H7 (cell line): ENCODE measurements at places on chromosomes 4 and X. TPM values are rescaled to one million over a fixed set of nuclear protein-coding genes. Genes with fewer than 3 reads are reported as not detected.

Gene FRG2
- total RNA-seq = 0.18 TPM in 1 of 2 replicates, not detected in the other

Gene TXK
- total RNA-seq = not detected in 2 replicates

Gene HHIP
- total RNA-seq = 0.07 and 0.52 TPM in 2 replicates

DNA sequence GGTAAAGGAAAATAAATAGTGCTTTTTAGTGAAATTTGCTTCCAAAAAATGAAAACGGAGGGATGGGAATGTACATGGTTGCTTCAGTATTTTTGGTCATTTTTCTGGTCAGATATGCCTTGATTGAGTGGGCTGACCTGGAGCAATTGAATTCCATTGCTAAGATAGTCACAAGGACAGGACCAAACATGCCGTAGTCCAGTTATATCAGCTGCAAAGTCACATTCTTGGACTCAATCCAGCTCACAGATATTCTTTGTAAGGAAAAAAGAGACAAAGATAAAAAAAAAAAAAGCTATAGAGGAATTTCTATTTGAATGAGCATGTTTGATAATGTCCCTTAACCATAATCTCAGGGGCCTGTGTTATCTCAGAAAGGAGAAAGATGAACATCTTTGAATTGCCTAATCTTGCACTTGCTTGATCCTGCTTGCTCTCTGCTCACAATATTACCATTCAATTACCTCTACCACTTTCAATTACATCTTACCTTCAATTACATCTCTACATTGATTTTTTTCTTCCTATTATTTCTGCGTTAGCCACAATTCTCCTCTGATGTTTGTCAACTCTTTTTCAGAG, 75.4 kb upstream of the PACRGL start:
- no peak for DNase-seq

Gene ARHGEF6
- total RNA-seq = 12.4 and 17.3 TPM in 2 replicates

Gene ASMT
- total RNA-seq = 0.14 and 0.44 TPM in 2 replicates

DNA sequence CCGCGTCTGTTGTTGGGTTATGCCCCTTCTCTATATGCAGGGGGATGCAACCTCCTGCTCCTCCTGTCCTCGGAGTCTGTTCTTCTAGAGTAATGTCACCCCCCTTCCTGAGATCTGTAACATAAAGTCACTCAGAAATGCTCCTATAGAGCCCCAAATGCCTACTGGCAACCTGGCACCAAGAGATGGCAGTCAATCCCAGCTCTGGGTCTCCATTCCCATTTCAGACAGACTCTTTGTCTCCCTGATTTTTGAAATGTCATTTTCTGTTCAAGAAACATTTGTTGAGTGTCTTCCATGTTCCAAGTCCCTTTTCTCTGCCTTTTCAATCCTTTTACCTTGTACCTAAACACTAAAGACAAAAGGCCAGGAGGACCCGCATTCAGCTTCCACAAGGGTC, 9.6 kb upstream of the PRDM8 start:
- no peak for DNase-seq

DNA sequence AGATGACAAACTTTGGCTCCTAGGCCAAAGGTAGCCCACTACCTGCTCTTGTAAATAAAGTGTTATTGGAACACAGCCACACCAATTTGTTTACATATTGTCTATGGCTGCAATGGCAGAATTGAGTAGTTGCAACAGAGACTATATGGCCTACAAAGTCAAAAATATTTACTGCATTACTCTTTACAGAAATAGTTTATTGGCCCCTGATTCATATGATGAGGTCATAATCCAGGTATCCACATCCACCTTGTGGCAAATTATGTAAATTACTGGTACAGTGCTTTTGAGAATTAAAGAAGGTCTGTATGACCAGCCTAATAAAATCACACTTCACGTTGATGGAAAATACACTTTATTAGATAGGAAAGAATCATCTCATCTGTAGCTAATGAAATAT, 337.0 kb upstream of the DDX53 start:
- no peak for DNase-seq

Gene TEX13B
- total RNA-seq = 0.85 TPM in 1 of 2 replicates, not detected in the other

DNA sequence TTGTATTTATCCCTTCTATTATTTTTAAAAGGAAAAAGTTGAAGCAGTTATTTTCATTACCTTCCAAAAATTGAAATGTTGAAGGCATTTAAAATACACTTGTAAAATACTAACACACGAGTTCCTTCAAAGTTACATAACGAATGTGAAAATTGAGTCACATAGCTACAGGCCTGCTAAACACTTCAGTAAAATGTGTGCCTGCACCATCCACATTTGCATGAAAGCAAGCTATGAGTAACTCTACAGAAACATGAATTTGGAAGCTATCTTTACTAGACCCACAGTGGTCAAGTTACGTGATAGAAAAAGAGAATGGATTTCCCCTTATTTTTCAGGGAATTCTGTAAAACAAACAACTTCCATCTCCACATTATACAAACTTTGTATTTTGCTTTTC, 1148.8 kb upstream of the PCDH7 start:
- DNase-seq = no peak

DNA sequence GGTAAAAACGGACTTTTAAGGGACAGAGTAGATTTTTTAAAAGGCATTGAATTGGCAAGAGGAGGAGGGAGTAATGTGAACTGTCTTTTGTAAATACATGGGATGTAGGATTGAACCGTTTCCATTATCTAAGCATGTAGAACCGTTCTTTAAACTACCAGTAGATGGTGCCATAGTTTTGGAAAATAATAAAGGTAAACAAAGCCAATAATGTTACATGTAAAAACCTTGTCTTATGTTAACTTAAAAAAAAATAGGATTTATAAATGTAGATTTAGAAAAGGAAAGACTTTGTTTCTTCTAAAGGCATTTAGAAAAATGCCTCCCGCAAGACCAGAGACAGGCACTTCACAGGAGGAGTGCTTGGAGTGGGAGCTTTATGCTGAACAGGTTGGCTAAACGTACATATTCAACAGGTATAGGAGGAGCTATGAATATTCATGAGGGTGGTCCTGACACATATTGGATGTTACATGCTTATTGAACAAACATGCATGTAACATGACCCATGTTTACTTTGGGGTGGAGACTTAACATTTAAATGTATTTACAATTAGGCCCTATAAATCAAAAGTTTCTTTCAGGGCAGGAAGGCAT, 45.5 kb upstream of the FAM241A start:
- DNase-seq = peak; percentile 40

DNA sequence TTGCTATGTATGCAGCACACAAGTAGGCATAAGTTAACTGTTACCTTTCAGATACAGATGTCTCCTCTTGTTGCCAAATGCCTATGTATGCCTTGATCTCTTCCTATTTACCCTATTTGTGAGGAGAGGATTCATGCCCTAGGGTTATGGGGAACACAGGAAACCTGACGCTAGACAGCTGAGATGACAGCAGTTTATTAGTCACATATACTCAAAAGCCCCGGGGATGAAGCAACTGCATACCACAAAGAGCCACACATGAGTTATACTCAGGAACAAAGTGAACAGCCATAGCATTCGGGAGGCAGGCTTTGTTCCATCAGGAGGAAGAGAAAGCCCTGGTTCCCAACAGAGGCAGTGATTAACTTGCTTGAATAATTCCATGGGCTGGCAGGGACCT, 1011.7 kb upstream of the PCDH7 start:
- DNase-seq = no peak

DNA sequence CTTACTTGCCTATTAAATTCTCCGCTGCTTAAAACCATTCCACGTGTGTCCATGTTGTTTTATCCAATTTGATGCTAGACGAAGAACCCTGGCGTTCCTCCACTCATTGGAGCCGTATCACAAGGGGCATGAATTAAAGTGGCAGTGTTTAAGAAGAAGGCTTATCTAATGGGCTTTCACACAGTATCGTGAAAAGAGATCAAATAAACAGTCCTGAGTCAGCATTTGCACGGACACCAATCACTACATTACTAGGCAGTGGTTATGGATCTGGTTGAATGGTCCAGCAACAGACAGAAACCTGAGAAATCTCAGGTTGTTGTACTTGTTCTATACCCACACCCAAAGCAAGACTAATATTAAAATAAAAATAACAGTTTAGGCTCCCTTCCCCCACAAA, 671.6 kb downstream of the FAT4 start:
- no peak for DNase-seq
